OCI-LY7 (cell line): ENCODE measurements at places on chromosomes 2 and 18.

GRCh38 chr2:128154225-128154624 is 63.2 kb downstream of the UGGT1 start:
- no peak for DNase-seq

- no peak for DNase-seq
These were observed 255.1 kb downstream of the RND3 start for GRCh38 chr2:150232321-150232720.

DNA sequence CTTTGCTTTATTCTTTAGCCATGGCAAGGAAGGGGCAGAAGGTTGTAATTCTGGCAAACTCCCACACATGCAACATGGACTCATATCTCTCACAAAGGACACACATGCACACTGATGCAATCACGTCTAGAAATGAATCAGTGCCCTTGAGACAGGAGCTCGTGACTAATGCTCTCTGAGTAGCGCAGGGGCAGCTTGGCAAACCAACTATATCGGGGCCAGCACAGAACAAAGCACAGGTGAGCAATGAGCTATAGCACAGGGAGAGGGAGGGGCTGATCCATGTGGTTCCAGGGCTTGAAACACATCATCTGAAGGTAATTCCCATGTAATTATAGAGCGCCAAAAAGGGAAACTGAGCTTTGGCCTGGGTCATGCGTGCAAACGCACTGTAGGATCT is 165.2 kb upstream of the KLF7 start:
- no peak for DNase-seq

DNA sequence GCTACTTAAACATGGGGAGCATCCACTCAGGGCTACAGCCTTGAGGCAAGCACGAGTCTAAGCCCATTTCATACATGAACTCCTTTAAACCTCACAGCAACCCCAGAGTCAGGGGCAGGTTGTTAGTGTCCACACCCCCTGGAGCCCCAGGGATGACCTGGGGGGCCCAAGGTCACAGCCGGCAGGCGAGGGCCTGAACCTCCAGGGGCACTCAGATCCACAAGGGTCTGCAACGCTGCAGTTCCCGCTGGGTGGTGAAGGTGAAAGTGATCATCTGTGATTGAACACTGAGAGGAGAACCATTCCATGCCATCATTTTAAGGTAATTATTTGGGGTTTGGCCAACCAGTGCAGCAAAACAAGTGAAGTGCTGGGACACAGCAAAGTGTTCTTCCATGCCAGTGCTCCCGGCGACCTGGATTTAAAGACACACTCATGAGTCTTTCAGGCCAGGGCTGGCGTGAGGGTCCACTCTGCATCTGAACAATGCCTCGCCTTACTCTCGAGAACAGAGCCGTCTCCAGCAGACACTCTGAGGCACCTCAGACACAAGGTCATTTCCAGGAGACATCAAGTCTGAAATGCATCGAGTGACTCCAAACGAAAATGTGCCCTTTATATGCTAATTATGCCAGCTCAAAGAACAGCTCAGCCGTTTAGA is 61.6 kb upstream of the SNTG2 start:
- no peak for DNase-seq

- no peak for DNase-seq
These were observed 73.3 kb downstream of the CABLES1 start for GRCh38 chr18:23208600-23208999.

DNA sequence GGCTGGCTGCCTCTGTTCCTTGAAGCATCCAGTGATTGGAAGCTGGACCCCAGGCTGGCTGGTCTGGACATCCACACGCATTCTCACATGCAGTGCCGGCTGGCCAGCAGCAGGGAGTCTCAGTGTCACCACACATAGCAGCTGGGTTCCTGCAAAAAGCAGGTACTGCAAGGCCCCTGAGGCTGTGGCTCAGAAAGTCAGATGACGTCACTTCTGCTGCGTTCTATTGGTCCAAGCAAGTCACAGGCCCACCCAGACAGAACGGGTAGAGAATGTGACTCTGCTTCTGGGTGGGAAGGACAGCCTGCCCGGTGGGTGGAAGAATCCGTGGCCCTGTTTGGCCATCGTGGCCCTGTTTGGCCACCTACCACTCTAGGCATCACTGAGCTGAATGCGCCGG is 51.3 kb upstream of the SPP2 start:
- DNase-seq = no peak

GRCh38 chr2:54666634-54667265 is 56.7 kb upstream of the EML6 start:
- DNase-seq = no peak
